ENCODE measurements at places on chromosomes 1 and 21.

DNA sequence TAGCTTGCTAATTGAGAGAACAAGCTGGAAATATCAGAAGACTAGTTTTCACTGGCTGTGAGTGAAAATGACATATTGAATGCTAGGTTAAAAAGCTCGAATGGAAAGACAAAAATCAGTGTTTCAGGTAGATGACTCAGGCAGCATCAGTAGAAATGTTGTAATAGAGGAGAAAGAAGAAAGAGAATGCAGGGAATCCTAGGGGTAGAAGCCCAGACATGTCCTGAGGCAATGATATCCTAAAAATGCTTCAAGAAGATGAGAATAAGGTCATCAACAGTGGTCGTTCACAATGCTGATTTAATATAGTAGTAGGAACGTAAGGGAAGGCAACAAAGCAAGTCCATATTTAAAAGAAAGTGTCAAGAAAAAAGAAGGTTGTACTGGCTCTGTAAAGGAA is 96.7 kb upstream of the HP1BP3 start:
- DNase-seq, result no peak

DNA sequence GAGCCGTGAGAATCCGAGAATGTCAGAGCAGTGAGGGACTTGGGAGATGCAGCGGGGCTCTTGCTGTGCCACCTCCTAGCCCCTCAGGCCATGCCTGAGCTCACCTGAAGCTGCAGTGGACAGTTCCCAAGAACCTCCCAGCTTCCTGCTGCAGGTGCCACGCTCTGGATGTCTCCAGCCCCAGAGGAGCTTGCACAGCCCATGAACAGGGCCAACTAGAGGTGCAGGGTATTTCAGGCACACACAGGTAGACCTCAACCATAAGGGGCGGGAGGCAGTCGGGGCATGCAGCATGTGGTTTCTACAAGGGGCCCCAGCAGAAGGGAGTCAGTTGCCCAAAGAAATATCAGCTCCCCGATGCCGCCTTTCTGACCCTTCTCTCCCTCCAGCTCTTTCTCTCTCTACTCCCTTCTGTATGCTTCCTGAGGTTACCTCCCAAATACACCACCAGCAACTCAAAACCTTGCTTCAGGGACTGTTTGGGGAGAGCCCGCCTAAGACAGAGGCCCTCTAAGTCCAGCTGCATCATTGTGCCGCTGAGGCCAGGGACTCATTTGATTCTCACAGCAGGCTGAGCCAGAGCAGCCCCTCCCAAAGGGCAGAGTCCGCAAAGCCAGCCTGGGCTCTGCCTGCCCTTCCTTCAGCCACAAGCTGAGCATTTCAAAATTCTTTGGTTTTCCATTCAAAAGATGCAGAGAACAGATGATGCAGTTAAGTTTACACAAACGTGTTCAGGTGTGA is 209.8 kb downstream of the MATN1 start:
- DNase-seq, result no peak

GRCh38 chr21:24988941-24989340 is 618.3 kb downstream of the MRPL39 start:
- DNase-seq, result no peak

DNA sequence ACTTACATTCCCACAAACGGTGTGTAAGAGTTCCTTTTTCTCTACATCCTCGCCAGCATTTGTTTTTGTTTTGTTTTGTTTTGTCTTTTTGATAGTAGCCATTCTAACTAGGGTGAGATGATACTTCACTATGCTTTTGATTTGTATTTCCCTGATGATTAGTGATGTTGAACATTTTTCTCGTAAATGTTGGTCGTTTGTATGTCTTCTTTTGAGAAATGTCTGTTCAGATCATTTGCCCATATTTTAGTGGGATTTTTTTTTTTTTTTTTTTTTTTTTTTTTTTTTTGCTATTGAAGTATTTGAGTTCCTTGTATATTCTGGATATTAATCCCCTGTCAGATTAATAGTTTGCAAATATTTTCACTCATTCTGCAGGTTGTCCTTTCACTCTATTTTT is 19.2 kb upstream of the GPR161 start:
- DNase-seq, result no peak

DNA sequence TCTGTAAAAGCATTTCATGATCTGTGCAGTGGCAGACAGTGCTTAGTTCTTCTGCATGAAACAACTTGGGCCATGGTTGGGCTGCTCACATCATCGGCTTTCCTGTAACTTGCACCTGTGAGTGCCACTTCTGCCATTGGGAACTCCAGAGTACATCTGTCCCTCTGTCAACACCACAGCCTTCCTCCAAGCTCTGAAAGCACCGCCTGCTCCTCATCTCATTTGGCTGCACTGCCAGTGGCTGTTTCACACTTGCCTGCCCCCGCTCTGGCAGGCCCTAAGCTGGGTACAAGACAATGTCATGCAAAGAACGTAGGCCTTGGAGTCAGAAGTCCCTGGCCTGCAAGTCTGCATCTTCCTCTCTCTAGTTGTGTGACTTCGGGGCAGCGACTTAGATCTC is 46.4 kb downstream of the DDX20 start:
- DNase-seq, result no peak

GRCh38 chr1:25743164-25744139 is 56.5 kb upstream of the SELENON start:
- peak; percentile 34 for DNase-seq

GRCh38 chr1:7068552-7068951 is 283.3 kb downstream of the CAMTA1 start:
- DNase-seq, result no peak

- DNase-seq, result peak; percentile 71
Observed at GRCh38 chr1:246001837-246002230, 505.2 kb downstream of the SMYD3 start.

- peak; percentile 35 for DNase-seq
Observed at GRCh38 chr1:231248778-231249177, 7.8 kb downstream of the GNPAT start.

DNA sequence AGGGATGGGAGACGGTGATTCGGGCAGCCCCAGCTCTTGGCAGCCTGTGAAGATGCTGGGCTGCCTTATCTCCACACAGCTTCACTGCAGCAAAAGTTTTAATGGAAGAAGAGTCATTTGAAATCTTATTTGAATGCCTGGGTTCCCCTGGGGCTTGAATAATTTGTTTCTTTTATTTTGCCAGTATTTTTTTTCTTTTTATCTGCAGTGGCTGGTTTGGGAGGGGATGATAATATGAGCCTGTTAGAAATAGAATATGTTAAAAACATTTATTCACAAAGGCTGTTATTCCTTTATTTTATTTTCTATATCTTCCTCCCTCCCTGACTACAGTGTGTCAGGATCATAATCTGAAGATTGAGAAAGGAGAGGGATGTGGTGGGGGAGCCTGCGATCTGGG is 103.4 kb downstream of the ARHGEF10L start:
- no peak for DNase-seq

- no peak for DNase-seq
Observed at GRCh38 chr1:29645586-29645985, 409.3 kb downstream of the PTPRU start.

GRCh38 chr1:50735443-50735842 is 224.6 kb downstream of the FAF1 start:
- peak; percentile 38 for DNase-seq

- DNase-seq, result peak; percentile 92
Observed at GRCh38 chr1:19800076-19800804, 524 bp upstream of the TMCO4 start.

GRCh38 chr1:226223786-226224244 is 351 bp downstream of the MIXL1 start:
- peak; percentile 17 for DNase-seq

- no peak for DNase-seq
Observed at GRCh38 chr1:3207217-3207848, 138.3 kb downstream of the PRDM16 start.

- no peak for DNase-seq
Observed at GRCh38 chr1:219099307-219099706, 74.4 kb upstream of the LYPLAL1 start.

- DNase-seq, result no peak
Observed at GRCh38 chr1:76124196-76124595, 49.6 kb downstream of the ST6GALNAC3 start.

- no peak for DNase-seq
Observed at GRCh38 chr1:113210248-113210647, 137.2 kb downstream of the LRIG2 start.

GRCh38 chr1:208524376-208524775 is 280.2 kb upstream of the PLXNA2 start:
- no peak for DNase-seq

GRCh38 chr1:65812065-65812464 is 19.4 kb downstream of the PDE4B start:
- peak; percentile 87 for DNase-seq

DNA sequence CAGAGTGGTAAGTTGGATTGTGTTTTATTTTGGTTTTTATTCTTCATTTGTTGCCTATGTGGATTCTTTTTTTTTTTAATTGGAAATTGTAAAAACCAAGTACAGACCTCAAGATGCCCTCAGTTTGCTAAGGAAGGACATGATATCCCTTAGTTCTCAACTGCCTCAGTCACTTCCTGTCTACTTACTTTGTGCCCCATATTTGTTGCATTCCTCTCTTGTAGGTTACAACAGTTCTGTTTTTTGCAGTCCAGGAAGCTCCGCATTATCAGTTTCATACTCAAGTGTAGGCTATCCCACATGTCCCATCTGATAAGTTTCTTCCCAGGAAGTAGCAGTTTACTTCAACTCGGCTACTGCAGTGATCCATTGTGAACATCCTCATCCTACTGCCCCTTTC is 82.0 kb downstream of the RPAP2 start:
- peak; percentile 3 for DNase-seq

GRCh38 chr1:218494449-218494852 is 149.3 kb downstream of the TGFB2 start:
- DNase-seq, result no peak

GRCh38 chr21:38269576-38269936 is 12.8 kb downstream of the KCNJ15 start:
- peak; percentile 65 for DNase-seq

GRCh38 chr1:86197206-86197855 is 40.8 kb upstream of the COL24A1 start:
- no peak for DNase-seq

DNA sequence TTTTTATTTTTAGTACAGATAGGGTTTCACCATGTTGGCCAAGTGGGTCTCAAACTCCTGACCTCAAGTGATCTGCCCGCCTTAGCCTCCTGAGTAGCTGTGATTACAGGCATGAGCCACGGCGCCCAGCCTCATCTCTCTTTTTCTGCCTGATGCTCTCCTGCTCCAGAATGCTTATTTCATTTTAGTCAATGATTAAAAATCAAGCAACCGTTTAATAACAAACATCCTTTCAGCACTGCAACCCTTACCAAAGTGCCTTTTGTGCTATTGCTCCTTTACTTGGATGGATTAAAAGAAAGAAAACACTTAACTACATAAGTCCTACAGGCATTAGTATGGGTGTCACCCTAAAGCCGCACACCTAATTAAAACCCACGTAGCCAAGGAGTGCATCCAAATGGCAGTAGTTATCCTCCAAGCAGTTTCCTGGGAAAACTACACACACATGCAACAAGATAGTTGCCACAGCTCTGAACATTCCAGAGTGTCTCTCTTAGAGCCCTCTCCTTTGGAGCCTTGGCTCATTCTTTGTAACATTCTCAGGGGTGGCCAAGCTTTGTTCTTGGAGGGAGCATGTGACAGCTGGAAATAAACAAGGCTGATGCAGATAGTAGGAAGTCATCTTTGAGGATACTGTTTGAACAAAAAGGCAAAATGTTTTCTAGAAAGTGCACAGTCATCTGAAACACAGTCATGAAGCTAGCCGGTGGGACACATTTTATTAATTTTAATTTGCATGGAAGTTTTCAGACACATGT is 51.2 kb downstream of the KCNJ15 start:
- peak; percentile 69 for DNase-seq

DNA sequence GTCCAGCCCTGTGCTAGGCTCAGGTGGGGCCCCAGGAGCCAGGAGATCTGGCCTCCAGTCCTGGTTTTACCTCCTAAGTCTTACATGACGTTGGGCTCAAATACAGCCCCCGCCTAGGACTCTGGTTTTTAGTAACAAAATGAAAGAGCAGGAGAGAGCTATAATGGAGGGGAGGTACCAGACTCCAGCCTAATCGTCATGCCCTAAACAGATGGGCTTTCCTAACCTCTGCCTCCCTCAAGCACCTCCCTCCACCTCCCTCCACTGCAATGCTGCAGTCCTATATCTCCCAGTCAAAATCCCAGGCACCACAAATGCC is 28.6 kb downstream of the TTC39A start:
- DNase-seq, result no peak

DNA sequence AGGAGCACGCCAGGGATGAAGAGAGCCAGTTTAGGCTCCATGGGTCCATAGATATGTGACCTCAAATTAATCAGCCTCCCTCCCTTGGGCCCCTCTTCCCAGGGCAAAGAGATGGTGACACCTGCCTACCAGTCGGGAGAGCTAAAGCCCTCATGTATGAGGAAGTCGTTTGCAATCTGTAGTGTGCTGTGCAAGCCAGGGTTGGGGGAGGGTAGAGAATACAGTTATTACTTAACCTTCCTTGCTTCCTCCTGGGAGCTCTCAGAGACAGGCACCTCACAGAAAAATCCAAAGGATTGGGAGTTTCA is 4.0 kb downstream of the PGLYRP4 start:
- DNase-seq, result no peak
